ENCODE measurements at places on chromosomes 1 and 21.

DNA sequence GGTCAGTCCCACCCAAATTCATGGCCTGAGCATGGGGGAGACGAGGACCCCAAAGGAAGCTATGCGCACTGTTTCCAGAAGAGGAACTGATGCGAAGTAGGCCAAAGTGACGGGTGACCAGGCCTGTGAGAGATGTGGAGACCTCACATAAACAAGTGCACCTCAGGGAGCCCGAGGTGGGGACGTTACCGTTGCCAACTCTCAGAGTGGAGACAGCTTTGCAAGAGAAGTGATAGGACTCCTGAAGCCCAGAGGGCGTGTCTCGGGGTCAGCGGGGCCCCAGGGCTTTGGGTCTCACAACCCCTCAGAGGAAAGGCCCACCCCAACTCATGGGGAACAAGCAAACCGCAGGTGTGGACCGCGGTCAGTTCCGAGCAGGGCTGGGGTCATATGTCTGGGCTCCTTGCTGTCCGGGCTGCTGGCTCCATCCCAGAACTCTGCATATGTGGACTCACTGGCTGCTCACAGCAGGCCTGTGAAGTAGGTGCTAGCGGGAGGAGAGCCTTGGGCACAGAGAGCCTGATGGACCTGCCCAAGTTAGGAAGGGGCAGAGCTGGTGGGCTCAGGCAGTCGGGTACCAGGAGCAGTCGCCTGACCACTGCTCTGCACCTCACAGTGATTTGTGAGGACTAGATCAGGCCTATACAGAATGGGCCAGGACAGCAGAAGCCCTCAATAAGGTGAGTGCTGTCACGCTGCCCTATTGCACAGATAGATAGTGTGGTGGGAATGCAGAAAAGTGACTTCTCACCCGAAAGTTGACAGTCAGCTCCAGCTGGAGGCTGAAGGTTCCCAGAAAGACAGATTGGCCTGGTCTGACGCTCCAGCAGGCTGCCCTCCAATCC lies 26.2 kb downstream of the STUM start:
- DNase-seq = no peak

- no peak for DNase-seq
Observed at GRCh38 chr1:26009796-26010447, 11.7 kb upstream of the EXTL1 start.

- DNase-seq = no peak
Observed at GRCh38 chr1:201137024-201137392, 10.0 kb upstream of the ASCL5 start.

DNA sequence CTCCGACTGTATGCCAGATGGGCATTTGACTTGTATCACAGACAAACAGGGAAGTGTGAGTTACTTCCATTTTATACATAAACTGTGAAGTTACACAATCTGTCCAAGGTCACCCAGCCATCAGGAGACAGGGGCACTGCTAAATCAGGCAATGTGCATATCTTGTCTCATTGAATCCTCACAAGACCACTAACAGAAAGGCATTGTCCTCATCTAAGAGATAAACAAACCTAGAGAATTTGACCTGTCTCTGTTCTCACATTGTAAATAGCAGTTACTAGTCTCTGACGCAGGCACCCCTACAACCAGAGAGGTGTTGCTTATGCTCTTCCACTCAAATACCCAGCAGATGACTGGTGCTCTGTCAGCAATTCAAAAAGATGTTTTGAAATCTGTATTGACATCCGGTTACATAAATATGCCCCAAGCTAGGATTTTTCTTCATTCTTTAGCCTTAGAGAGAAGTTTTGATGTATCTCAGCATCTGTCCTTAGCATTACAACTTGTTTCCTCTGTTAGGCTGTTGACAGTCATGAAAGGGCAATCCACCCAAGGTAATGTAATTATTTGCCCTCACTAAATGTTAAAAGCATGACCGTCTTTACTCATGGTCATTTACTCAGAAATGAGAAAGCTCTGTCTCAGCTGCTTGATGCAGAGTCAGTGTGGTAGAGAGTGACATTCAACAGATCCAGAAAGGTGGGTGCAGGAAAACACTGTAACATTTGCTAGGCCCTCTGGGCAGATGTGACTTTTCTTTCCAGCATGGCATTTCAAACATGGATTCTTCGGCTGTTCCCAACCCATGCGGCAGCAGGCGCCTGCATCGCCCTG lies 51.9 kb upstream of the ZNF326 start:
- no peak for DNase-seq

DNA sequence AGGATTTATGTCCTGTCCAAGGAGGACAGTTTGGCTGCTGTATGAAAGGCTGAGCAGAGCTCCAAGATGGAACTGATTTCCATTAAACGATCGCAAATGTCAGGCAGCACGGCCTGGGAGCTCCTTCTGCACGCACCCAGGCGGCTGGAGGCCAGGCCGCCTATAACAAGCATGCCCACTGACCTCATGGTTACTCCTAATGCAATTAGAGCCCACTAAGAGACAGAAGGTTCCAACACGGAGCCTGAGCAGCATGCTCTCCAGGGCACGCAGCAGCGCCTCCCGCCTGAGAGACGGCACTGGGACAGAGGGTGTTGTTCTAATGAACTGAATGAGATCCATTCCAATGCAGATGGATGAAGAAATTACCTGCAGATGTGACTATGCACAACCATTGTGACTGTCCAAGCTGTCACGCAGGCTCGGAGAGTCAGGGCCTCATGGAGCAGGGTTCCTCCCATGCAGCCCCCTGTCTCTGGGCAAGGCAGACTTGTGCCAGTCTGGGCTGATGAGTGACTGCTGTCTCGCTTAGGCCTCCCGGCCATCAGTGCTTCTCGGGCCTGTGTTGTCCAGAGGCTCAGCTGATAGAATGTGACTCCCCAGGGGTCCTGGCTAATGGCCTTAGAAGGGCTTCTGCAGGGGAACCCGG lies 25.2 kb upstream of the CDCA8 start:
- DNase-seq = no peak

DNA sequence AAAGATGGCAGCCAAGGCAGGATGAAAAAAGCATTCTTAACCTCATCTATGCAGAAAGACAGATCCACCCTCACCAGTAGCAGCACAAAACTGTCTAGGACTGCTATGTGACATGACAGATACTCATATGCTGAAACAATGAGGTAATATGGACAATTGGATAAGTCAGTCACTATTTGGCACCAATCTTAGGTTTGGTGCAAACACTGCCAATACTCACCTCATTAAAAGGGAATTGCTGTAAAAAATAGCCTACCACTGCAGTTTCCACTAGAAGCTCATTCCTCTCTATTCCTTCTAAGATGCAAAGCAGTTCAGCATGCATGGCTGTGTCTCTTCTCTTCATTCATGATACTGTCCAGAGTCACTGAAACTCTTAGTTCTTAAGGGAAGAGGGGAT lies 91.7 kb downstream of the TBX15 start:
- no peak for DNase-seq

- no peak for DNase-seq
Observed at GRCh38 chr1:109828756-109829505, 65.2 kb upstream of the EPS8L3 start.

DNA sequence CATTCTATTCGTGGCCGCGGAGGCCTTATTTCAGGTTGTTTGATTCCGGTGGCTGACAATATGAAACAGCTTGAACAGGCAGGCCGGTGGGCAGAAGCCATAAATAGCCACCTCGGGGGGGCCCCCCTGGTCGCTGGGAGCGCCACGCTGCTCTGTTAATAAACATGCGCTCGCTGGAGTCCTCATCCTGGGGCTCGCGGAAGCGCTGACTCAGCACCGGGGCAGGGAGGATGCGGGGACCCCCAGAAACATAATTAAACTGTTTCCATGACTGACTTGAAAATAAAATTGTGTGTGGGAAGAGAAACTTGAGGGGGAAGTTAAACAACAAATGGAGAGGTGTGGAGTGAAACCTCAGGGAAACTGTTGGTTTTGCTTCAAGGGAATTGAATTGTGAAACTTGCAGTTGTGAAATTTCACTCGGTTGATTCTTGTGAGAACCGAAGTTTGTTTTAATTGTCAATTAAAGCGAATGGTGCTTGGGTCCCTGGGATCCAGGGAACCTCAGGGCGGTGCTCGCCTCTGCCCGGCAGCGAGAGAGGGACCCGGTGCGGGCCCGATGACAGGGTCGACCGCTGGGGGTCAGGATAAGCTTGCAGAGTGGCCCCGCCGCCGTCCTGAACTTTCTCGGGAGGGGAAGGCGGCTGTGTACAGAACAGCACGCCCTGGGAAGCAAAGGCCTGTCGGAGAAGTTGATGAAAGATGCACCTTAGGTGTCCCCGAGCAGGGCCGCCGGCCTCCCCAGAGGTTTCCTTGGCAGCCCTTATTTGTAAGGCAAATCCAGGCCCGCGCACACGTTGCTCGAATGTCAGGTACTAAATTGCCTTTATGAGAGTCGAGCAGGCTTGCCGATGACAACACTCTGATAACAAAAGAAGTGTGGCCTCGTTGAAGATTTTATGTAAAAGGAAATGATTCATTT lies 176.9 kb upstream of the LMO4 start:
- peak; percentile 32 for DNase-seq

- DNase-seq = no peak
Observed at GRCh38 chr1:57615956-57616355, 192.1 kb upstream of the DAB1 start.

GRCh38 chr1:232984577-232985425 lies 34.4 kb downstream of the NTPCR start:
- DNase-seq = no peak

GRCh38 chr1:165671526-165671925 lies 26.8 kb downstream of the ALDH9A1 start:
- DNase-seq = no peak

DNA sequence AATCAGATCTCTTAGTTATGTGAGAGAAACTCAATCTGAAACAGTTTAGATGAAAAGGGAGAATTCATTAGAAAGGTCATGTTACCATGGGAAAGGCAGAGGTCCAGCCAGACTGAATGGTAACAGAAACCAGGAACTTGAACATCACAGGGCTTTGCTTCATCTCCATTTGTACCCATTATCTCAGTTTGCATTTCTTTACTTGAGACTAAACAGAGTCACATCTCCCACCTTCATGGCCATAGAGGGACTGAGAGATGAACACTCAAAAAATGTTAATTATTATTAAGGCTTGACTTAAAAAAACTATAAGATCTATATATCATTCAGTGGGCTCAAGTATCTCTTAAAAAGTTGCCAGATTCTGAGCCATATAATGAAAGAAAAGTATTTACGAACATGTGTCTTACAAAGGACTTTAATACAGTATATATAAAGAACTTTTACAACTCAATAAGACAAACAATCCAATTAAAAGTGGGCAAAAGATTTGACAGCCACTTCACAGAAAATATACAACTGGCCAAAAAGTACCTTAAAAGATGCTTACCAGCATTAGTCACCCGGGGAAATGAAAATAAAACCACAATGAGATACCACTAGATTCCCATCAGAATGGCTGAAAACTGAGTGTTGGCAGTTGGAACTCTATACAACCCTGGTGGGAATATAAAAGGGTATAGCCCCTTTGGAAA lies 13.2 kb downstream of the KYAT3 start:
- DNase-seq = no peak

DNA sequence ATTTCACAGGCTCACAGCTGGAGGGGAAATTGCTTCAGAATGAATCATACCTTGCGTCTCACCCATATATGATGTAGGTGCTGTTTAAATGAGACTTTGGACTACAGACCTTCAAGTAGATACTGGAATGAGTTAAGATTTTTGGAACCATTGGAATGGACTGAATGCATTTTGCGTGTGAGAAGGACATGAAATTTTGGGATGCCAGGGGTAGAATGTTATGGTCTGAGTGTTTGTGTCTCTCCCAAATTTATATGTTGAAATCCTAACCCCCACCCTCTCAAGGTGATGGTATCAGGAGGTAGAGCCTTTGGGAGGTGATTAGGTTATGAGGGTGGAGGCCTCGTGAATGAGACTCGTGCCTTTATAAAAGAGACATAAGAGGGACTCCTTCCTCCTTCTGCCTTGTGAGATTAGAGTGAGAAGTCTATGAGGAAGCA lies 41.4 kb downstream of the KCNK1 start:
- DNase-seq = no peak

Data from GM18507 (cell line).